ENCODE measurements at places on chromosomes 3 and 15.

GRCh38 chr15:77727635-77728304 is 95.1 kb upstream of the LINGO1 start:
- DNase-seq, result no peak

DNA sequence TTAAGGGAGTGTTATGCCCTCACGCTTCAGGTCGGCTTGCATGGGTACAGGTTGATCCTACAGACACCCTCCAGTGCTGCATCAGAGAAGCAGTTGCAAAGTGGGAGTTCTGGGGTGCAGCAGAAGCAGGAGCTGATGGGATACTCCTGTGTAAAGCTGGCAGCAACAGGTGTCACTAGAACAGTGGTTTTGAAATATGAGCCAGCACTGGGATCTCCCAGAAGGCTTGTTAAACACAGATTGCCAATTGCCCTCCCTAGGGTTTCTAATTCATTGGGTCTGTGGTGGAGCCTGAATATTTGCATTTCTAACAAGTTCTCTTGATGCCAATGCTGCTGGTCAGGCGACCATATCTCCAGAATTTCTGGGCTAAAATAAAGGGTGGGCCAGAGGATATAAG is 350.4 kb downstream of the CLSTN2 start:
- DNase-seq, result no peak

- no peak for DNase-seq
These were observed 46.9 kb downstream of the FAM43A start for GRCh38 chr3:194732617-194733016.

- no peak for DNase-seq
These were observed 182.0 kb upstream of the BHLHE40 start for GRCh38 chr3:4797201-4797705.

DNA sequence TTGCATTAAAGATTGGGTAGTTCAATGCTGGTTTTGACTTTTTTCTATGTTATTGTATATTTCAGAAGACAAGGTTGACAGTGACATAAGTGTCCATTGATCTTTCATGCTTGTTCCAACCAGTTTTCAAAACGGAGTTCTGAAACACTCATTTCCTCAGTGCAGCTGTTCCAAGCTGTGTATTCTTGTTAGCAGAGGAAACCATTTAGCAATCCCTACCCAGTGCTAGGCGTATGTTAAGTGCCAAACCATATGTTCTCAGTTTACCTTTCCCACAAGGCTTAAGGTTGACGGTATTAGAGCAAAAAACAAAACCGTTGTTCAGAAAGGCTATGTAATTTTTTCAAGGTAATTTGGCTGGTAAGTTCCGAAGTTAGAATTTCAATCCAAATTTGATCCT is 9.1 kb downstream of the ATOSA start:
- no peak for DNase-seq

DNA sequence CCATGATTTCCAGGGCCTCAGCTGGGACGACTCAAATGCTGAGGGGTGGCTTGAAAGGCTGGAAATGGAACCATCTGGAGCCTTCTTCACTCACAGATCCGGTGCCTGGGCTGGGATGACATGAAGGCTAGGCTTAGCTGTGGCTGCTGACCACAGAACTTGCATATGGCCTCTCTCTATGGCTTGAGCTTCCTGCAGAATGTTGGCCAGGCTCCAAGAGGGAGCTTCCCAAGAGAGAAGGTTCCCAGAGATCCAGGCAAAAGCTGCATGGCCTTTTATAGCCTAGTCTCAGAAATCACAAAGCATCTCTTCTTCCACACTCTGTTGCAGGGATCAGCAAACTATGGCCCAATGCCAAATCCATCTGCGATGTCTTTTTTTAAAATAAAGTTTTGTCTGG is 44.8 kb downstream of the GATM start:
- DNase-seq, result no peak

DNA sequence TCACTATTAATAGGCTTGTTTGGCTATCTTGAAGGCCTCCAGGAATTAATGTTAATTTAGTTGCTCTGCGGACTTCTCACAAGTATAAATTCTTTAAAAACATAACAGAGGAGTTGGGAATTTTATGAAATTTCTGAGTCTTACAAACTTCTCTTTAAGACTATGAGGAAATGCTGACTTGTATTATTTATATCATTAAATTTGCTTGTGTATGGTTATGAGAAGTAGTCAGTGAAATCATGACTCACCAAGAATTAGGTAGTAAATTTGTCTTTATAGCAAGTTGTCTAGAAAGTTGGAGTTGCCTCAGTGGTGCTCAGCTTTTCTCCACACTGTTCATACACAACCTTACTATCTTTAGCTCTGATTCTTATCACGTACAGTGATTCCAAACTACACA is 26.5 kb downstream of the PHLDB2 start:
- no peak for DNase-seq

- no peak for DNase-seq
These were observed 54.0 kb upstream of the SKOR1 start for GRCh38 chr15:67771189-67771800.

- DNase-seq, result no peak
These were observed 120.0 kb upstream of the FRMD4B start for GRCh38 chr3:69505770-69506407.

GRCh38 chr15:29115093-29115991 is 154.3 kb downstream of the NSMCE3 start:
- DNase-seq, result no peak

DNA sequence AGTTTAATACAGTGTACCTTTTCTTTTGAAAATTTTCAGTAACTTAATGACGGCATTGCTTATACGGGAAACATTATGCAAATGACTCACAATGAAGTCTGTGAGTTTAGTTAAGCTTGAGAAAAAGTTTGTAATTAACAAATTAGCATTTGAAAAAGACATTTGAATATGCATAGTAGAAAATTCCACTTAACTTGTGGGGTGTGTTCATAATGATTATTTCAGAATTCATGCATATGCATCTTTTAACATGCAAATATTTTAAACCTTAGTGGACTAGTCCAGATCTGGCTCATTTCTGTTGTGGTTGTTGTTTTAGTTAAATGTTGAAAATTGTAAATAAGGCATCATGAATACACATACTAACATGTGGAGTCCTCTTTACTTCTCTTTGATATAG is 239.4 kb downstream of the ROBO2 start:
- DNase-seq, result no peak

GRCh38 chr3:138472141-138472825 is 37.9 kb downstream of the ESYT3 start:
- DNase-seq, result no peak

DNA sequence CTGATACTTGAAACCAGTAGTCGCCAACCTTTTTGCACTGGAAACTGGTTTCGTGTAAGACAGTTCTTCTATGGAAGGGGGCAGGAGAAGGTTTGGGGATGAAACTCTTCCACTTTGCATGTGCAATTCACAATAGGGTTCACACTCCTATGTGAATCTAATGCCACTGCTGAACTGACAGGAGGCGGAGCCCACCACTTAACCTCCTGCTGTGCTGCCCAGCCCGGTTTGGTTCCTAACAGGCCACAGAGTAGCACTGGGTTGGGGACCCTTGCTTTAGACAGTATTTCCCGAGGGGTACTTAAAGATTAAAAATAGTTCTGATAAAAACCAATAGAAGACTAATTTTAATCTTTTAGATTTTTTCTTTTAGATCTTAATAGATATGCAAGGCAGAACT is 11.1 kb downstream of the TFG start:
- no peak for DNase-seq

DNA sequence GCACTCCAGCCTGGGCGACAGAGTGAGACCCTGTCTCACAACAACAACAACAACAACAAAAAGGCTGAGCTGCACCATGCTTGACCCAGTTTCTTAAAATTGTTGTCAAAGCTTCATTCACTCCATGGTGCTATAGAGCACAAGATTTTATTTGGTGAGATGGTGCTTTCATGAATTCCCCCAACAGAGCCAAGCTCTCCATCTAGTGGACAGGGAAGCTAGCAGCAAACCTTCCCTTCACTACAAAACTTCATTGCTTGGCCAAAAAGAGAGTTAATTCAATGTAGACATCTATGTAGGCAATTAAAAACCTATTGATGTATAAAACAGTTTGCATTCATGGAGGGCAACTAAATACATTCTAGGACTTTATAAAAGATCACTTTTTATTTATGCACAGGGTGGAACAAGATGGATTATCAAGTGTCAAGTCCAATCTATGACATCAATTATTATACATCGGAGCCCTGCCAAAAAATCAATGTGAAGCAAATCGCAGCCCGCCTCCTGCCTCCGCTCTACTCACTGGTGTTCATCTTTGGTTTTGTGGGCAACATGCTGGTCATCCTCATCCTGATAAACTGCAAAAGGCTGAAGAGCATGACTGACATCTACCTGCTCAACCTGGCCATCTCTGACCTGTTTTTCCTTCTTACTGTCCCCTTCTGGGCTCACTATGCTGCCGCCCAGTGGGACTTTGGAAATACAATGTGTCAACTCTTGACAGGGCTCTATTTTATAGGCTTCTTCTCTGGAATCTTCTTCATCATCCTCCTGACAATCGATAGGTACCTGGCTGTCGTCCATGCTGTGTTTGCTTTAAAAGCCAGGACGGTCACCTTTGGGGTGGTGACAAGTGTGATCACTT is 2.0 kb downstream of the CCR5 start:
- DNase-seq, result no peak

GRCh38 chr3:32283304-32283703 is 44.8 kb downstream of the CMTM8 start:
- no peak for DNase-seq

DNA sequence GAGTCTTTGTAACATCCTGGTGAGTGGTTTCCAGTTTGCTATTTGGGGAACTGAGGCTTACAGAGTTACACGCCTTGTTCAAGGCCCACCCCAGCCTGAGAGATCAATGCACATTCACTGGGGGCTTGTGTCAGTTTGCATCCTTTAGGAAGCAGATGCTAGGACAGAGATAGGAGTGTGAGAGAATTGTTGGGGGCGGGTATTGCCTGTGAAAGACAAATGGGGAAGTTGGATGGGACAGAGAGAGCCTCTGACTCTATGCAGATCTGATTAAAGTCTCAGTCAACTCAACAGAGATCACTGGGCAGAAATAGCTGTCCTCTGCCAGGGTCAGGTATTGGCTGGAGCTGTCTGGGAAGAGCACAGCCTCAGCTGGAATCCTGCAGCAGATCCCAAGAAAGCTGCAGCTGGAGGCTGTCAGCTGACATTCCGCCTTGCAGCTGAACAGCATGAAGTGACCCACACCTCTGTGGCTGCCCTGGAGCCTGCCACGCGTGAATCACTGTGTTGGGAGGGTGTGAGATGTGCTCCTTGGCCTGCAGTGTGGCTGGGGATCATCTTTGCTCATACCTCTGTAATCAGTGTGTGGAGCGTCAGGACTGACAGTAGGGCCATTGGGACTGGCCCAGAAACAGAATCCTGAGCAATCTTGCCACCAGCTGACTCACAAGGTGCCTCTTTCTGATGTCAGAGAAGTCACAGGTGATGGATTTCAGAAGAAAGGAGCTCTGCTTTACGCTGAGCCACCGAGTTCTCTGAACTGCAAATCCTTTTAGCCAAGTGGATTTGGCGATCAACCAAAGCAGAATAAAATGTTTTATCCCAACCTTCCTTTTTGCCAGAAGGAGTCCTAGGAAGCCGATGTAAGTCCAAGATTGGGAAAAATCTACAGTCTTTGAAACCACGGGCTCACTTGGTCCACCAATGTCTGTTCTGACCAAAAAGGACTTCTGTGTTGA is 284.1 kb upstream of the LRRFIP2 start:
- DNase-seq, result no peak

DNA sequence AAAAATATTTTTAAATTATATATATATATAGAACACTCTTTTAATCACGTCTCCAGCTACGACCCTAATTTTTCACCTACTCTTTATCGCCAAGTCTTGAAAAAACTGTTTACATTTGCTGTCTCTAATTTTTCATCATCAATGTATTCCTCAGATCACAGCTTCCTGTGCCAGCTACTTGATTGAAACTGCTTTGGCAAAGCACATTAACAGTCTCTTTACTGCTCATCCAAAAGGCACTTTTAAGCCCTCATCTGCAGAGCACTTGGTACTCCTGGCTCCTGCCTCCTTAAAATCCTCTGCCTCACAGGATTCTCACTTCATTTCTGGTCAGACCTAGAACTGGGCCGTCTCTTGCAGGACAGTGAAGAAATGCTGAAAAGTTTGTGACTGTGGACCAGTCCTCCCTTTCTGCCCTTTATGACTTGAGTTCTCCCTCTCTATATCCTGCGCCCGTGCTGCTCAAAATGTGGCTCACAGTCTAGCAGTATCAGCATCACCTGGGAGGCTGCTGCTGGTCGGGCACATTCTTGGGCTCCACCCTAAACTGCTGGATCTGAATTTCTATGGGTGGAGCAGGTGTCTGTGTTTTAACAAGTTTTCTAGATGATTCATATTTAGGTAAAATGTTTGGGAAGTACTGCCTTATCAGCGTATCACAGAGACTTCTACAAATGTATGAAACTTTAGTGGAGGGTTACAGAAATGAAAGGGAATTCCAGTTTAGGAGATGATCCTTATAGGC is 196.8 kb downstream of the ADAMTSL3 start:
- no peak for DNase-seq

DNA sequence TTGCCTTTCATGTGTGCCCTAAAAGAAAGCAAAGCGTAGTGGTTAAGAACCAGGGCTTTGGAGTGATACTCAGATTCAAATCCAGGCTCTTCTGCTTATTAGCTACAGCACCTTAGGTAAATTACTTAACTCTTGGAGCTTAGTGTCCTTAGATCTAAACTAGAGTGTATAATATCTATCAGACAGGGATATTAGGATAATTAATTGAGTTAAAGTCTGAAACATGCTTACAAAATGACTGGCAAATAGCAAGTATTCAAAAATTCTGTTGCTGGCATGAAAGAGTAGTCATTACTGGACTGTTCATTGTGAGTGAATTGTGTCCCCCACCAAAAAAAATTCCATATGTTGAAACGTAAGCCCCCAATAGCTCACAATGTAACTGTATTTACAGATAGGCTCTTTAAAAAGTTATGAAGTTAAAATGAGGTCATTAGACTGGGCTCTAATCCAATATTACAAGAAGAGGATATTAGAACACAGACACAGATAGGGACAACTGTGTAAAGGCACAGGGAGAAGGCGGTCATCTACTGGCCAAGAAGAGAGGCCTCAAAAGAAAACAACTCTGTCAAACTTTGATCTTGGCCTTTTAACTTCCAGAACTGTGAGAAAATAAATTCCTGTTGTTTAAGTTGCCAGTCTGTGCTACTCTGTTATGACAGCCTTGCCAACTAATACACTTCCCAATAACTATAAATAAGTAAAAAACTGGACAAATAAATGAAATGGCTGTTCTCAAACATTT is 60.4 kb upstream of the LRRC3B start:
- no peak for DNase-seq

GRCh38 chr3:146589899-146590508 is 15.1 kb downstream of the PLSCR5 start:
- DNase-seq, result peak; percentile 4

Data from hematopoietic multipotent progenitor cell treated with erythropoietin and hydrocortisone succinate and interleukin-3 and kit ligand, for 15 days (in vitro differentiated cells).